ENCODE measurements at places on chromosomes 2 and 18.

GRCh38 chr2:212905640-212906201, 245.7 kb downstream of the IKZF2 start:
- no peak for DNase-seq

- DNase-seq, result no peak
Measured at GRCh38 chr2:226903179-226903578, 67.3 kb downstream of the RHBDD1 start.

DNA sequence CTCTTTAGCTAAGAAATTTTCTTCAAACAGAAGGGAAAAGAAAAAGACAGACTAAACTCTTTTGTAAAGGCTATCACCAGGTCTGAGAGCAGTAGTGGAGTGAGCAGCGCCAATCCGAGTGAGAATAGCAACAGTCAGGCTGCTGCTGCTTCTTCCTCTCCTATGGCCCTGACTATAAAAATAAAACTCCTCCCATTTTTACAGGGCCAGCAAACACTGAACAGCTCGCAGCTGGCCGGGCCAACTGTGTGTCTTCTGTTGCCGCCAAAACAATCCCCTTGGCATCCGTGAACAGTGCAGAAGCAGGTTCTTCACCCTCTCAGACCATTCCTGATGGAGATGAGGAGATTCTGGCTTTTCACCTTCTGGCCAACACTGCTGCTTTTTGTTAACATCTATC, 124.5 kb downstream of the CNTNAP5 start:
- no peak for DNase-seq

DNA sequence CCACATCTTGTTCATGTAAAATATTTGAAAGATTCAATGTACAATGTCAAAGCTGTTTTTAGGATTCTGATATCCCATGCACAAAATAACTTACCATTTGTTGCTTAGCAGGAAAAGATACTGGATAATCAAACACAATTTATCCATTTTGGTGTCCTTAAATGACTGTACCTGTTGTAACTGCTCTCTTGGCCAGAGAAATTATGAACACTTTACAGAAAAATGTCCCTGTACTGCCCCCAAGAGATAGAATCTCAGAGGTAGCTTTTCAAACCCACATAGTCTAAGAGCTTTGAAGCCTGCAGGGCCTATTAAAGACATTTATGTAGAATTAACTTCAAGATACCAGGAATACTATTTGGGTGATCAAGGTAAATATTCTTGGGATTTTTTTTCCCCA, 12.2 kb upstream of the ME2 start:
- DNase-seq, result no peak

DNA sequence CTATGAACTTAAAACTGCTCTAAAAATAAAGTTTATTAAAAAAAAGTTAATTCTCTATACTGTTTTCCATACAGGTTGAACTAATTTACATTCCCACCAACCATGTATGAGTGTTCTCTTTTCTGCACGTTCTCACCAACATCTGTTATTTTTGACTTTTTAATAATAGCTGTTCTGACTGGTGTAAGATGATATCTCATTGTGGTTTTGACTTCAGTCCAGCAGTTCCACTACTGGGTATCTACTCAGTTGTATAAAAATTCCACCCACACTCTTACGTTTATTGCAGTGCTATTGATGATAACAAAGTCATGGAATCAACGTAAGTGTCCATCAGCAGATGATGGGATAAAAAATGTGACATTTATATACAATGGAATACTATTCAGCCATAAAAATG, 33.7 kb downstream of the SPAG16 start:
- no peak for DNase-seq

DNA sequence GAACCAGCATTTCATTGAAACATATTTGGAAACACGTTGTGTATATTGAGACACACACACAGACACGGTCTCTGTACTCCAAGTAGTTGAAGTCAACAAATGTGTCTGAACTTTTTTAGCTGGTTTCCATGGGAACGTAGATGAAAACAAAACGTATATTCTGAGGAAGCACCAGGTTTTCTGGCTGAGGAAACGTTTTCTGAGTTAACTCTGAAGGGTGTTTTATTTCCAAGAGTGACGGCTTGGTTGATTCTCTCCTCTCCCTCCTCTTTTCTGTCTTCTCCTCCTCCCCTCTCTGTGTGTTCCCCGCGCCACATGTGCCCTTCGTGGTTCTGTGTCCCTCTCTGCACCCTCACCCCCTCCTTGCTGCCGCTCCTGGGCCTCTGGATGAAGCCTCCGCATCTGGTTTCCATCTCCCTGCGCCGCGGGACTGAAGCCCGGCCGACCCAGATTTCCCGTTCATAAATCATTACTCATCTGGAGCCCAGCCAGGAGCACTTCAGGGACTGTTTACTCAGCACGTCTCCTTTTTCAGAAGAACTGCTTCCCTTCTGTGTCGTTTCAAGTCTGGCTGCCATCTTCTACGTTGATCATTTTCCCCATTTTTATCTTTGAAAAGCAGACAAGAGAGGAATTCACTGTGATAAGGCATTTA, 122.7 kb downstream of the COL6A3 start:
- DNase-seq, result no peak

DNA sequence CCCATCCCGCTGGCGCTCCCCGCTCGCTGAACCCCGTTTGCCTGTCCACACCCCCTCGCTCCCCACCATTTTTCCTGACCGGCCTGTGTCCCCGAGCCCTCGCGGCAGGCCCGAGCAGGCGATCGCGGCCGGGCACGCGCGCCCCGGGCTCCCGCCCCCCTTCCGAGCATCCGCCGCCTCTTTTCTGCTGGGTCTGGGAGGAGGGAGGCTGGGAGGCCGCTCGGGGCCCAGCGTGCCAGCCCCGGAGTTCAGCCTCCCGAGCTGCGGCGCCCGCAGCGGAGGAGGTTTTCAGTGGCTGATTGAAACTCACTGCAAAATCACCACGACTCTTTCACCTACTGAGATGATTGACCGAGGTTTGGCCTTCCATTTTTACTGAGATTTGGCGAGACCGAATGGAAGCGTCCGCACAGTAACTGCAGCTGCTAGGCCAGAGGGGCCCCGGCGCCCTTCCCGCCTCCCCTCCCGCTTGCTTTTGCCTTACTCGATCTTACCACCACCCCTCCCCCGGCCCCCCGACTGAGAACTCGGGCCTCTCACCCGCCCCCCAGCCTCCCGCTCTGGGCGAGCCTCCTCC, 4.8 kb downstream of the SOX11 start:
- DNase-seq, result no peak

GRCh38 chr2:45930396-45930792, 278.9 kb downstream of the PRKCE start:
- no peak for DNase-seq

DNA sequence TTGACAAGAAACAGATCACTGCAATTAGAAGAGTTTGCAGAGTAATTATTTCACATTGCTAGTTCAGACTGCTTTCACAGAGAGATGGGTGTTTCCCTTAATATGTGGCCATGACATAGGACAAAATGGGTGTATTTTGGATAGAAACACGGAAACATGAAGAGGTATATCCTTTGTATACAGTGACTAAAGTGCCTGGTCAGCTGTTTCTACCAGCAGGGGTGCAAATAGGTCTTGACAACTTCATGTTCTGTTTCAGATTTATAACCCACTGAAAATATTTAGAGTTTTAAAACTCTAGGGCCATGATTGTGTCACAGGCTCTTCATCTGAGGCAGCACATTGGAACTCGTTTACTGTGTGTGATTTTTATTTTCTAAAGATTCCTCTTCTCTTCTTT, 357.1 kb upstream of the TNP1 start:
- DNase-seq, result no peak

GRCh38 chr2:207330912-207331311, 165.2 kb upstream of the KLF7 start:
- DNase-seq, result no peak

DNA sequence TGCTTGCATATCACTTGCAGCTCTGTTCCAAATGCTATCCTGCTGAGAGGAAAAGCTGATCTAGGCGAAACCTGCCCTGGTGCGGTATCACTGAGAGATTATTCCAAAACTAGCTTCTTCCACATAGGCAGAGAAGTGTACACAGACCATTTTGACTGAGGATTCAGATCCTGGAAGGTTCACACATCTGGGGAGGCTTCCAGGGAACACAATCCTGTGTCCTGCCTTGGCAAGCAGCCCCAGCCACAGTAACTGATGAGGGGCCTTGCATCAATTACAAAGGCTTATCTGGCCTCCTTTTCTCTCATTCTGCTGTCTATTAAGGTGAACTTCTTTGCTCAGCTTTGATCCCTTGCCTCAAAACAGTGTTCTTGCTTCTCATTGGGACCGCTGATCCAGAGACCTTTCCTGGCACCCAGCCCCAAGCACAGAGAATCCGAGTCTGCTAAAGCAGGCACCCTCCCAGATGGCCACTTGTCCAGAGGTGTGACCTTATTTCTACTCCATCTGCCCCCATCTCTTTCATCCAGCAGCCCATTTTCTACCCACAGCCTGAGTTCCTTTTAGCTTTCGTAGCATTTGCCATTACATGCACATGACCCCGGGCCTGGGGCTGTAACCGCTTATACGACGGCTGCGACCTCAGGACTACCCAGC, 52.3 kb upstream of the ZFP36L2 start:
- no peak for DNase-seq

DNA sequence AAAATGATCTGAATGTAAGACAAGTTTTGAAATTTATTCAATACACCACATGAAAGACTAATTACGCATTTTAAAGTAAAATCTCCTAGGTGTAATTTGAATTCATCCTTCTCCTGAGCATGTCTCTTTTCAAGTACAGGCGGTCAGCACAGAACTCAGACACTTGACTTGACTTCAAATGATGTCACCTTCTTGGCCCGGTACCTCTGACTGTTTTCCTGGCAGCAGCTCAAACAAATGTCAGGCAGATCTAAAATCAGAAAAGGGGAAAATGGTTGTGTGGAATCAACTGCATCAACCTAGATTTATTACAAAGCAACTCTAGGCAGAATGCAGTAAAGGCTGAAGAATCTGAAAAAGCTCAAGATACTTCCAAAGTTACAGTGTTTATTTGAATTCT, 11.4 kb upstream of the PROKR1 start:
- DNase-seq, result no peak

GRCh38 chr2:64989982-64990614, 899 bp downstream of the SLC1A4 start:
- no peak for DNase-seq

DNA sequence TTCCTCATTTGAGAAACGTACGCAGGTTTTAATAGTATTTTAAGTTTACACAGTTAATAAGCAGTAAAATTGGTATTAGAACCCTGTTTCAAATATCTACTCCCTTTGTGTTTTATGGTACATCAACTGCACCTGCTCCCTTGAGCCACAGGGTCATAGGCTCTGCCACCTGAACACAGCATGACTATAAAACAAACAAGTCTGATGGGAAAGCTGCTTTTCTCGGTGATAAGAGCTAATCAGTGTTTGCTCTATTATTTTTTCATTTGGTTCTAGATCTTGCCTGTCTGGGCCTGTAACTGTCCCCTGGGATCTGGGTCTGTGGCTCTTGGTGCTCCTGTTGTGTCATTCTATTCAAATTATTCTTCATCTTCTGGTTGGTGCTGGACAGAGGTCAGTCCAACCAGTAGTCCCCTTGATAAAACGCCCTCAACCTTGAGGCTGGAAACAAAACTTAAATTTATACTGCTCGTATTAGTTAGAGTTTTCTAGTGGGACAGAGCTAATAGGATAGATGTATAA, 314.8 kb upstream of the LRP1B start:
- DNase-seq, result no peak

GRCh38 chr18:73563345-73563744, 584.3 kb downstream of the FBXO15 start:
- no peak for DNase-seq

- DNase-seq, result no peak
Measured at GRCh38 chr2:41194230-41194629, 742.3 kb upstream of the SLC8A1 start.

GRCh38 chr2:231717281-231718171, 9.2 kb downstream of the PTMA start:
- no peak for DNase-seq

DNA sequence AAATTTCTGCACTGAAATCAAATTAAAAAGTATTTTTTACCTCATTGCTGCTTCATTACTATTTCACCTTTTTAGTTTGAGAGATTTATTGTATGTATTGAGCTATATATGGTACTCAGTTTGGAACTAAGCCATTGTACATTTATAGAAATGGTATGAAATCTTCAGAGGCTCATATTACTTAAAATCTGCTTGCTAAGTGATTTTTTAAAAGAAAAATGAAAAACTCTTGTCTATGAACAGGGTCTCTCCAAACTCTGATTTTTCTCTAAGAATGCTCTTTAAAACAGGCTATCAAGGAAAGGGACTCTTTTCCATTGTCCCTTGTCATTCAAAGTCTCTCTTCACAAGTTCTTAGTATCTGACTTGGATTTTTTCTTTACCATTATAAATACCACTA, 31.8 kb downstream of the C1D start:
- DNase-seq, result no peak

- DNase-seq, result no peak
Measured at GRCh38 chr2:219637842-219638185, 10.4 kb downstream of the SLC4A3 start.

DNA sequence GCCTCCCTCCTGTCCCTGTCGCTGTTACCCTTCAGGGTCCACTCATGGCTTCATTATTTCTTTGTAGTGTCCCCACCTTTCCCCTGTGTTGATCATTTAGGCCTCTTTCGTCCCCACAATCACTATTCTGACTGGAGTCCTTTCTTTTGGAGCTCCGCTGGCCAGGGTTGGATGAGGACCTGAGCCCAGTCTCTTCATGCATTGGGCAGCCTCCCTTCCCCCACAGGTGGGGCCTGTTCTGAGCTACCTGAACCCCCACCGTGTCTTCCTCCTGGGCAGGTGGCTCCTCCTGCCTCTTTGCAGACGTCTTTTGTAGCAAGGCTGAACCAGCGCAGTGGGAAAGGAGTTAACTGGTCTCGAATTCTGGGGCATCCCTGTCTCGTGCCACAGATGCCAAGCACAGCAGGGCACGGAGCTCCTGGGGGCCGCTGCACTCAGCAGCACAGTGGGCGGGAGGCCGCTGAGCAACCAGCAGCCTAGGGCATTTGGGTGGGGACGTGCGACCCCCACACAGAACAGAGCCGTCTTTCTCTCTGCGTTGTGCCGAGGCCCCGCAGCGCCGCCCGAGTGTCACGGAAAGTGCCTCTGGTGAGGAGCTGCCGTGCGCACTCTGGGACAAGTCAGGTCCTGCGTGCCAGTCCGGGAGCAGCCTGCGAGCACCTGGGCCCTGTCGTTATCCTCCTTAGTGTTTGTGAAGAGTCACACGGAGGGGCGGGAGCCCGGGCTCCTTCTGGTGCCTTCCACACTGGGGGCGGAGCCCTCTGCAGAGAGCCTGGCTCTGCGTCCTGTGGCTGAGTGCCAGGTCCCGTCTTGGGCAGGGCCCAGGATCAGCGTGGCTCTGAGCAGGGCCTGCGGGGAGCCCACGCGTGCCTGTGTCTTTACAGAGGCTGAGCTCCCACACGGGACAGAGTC, 130.1 kb downstream of the NFATC1 start:
- peak; percentile 4 for DNase-seq

GRCh38 chr18:13007248-13007560, 16.0 kb downstream of the CEP192 start:
- DNase-seq, result no peak

GRCh38 chr2:10407841-10408648, 40.1 kb downstream of the ODC1 start:
- peak; percentile 19 for DNase-seq

- DNase-seq, result peak; percentile 47
Measured at GRCh38 chr2:62456721-62457539, 49.1 kb downstream of the TMEM17 start.

GRCh38 chr2:171178993-171179392, 18.3 kb upstream of the TLK1 start:
- no peak for DNase-seq
